ENCODE measurements at places on chromosomes 5 and 9.

DNA sequence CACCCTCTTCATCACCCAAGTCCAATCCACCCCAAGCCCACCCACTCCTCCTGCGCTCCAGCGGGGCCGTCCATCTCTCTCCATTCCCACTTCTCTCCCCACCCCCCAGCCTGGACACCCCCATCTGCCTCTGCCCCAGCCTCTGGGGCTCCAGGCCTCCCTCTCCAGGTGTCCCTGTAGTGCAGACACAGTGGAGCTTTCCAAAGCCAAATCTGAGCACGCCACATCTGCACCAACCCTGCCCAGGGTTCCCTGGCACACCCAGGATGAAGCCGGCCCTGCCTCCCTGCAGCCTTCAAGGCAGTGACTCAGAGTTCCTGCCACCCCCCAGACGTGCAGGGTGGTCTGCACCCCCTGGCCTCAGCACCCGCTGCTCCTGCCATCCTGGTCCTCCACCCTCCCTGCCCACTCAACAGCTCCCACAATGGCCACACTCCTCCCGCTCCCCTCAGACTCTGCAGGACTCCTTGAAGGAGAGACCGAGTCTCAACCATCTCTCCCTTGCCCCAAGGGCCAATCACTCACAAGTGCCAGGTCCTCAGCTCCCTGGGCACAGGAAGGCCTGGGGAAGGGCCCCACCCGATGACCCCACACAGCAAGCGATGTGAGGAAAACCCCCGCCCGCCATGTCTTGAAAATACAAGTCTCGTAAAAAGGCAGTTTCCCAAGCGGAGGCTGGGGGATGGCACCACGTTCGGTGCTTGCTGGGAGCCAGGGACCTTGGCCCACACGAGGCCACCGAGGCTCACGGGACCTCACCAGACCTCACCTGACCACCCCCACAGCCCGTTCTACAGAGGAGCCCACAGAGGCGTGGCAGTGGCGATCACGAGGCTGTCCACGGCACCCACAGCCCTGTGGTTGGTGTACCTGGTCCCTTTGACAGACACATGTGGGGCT is 22.2 kb downstream of the VAV2 start:
- no peak for DNase-seq

DNA sequence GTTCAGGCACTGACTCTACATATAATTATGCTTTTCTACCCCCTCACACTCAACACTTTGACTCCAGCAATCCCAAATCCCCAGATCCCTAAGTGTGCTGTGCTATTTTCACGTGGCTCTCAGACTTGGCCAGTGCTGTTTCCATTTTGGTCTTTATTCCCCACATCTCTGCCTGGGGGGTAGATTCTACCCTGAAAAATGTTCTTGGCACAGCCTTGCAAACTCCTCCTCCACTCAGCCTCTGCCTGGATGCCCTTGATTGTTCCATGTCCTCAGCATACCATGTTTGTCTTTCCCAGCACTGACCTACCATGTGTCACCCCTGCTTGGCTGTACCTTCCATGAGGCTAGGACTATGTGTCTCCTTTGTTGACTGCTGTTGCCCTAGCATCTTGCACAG is 43.0 kb downstream of the FXN start:
- no peak for DNase-seq

DNA sequence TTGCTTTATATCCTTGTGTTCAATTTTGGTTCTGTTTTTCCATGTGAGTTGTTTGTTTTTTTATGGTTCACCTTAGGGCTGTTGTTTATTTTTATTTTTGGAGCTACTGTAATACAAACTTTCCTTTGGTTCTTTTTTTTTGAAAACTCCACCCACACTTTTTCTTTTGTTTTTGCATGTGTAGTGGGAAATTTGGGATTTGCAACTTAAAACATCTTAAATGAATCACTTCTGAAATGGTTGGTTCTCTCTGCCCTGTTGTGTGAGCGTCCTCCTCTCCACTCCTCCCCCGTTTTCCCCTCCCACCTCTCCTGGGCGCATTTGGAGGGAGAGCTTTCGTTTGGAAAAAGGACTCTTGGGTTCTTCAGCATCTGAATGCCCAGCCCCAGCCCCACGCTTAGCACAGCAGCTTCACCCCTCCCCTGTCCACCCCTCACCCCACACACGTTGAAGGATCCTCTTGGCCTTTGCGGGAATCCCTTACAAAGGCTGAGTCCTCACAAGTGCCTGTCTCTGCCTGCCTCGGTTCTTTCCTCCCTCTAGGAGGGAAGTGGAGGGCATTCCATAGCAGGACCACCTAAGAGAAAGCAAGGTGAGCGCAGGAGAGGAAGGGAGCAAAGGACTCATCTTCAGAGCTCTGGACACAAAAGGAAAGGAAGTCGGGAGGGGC is 67.2 kb downstream of the DMRT1 start:
- no peak for DNase-seq

DNA sequence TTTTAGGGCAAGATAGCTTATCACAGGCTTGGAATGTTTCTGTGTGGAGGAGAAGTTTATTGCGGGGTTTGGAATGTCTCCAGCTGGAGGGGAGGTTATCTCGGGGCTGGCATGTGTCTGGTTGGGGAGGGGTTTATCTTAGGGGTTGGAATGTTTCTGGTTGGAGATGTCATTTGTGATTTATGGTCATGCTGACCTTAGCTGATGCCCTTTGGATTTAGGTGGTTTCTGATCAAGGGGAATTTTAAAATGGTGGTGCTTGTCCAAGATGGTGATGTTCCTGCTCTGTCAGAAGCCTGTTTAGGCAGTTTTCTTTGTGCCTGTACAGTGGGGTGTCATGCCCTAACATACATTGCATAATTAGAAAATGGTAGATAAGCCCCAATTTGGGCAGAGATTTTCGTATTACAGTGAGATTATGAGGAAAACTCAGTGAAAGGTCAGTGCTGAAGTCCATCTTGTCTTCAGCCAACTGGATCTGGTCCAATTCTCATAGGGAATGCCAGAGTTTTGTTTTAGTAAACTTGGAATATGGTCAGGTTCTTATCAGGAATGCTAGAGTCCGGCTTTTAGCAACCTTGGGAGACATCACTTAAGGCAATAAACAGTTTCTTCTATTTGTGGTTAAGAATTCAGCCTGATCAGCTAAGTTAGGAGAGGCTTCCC is 14.3 kb downstream of the CDK20 start:
- no peak for DNase-seq

DNA sequence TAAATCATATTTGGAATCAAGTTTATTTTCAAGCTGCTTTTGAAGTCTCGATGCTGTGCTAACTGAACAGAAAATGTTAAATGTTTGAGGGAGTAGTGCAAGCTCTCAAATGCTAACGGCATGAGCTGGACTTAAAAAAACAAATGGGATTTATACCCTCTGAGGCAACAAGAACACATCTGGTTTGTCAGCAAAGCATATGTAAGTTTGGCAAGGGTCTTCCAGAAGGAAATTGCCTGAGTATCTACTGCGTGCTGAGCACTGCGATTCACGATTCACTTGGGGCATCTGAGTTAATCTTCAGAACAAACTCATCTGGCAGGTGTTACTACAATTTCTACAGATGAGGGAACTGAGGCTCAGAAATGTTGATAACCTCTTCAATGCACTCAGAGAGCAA is 98.4 kb upstream of the C9orf72 start:
- no peak for DNase-seq

- DNase-seq: no peak
Measured at GRCh38 chr9:135536216-135536615, 9.7 kb upstream of the OBP2A start.

Data from NCI-H748 treated with DMSO at 0.1 percent for 48 hours (cell line).